Activated T-helper 1 cell treated with anti-CD3 and anti-CD28 coated beads, Interleukin-2, amount 50 U/mL, for 16 hours (primary cell): ENCODE measurements at places on chromosomes 5 and 9.

DNA sequence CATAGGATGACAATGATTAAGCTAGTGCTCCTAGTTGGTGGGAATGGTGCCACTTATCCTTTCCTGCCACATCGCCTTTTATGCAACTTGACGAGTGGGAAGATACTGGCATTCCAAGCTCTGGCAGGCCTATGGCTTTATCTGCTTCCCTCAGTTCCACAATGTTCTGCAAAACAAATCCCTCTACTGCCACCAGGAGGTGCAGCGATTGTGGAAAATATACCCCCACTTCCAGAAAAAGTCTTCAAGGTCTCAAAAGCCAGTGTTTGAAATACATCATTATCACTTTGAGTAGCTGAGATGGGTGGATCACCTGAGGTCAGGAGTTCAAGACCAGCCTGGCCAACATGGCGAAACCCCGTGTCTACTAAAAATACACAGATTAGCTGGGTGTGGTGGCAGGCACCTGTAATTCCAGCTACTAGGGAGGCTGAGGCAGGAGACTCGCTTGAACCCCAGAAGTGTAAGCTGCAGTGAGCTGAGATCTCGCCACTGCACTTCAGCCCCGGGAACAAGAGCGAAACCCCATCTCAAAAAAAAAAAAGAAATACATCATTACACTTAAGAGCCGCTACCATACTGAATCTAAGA is 3.4 kb downstream of the CLINT1 start:
- DNase-seq: no peak

- DNase-seq: no peak
These were observed 177.5 kb downstream of the AOPEP start for GRCh38 chr9:94903961-94904421.

DNA sequence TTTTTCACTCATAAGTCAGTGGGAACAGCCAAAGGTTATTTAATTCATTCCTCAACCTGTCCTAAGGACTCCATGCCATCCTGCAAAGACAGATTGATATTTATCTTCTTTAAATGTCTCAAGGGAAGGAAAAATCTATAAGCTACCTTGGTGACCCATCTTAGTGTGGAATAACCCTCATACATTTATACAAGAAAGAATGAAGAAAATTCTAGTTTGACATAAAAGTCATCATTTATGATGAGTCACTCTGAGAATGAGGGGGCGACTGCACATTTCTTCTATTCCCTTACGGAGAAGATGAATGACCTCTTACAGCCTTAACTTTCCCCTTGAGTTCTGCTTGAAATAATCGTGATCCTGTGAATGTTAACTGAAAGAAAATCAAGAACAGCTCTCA is 26.8 kb upstream of the NUDT12 start:
- DNase-seq: no peak

DNA sequence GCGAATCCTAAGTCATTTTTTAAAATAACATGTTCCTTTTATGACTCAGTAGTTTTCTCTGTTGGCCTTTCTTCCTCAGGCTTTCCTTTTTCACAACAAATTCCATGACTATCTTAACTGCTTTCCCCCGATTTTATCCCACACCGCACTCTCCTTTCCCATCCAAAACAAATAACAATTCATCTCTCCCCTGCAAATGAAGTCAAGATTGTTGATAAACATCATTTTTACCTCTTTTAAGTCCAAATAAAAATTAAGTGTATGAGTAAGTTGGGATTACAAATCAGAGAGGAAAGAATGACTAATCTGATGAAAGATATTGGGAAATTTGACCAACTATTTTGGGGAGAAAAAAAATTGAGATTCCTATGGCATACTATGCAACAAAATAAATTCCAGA is 47.3 kb downstream of the SEC61B start:
- DNase-seq: no peak
